ENCODE measurements at places on chromosomes 12 and 14.

- no peak for DNase-seq
Observed at GRCh38 chr12:79455286-79455685, 235.5 kb downstream of the PAWR start.

DNA sequence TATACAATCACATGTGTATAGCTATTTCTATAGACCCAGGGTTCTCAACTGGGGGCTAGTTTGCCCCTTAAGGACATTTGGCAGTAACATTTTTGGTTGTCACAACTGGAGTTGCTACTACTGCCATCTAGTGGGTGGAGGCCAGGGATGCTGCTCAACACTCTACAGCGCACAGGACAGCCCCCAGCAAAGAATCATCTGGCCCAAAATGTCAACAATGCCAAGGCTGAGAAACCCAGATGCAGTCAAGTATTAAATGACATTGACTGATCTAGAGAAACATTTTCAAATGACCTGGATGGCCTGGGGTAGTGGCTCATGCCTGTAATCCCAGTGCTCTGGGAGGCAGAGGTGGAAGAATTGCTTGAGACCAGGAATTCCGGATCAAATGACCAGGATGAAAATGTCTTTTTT lies 5.8 kb downstream of the WSB2 start:
- DNase-seq, result no peak

GRCh38 chr12:49058366-49059044 lies 2.1 kb downstream of the KMT2D start:
- no peak for DNase-seq

GRCh38 chr12:8662593-8662992 lies at the start of gene MFAP5:
TSS of gene MFAP5 (minus strand) at chr12:8662826. CDS start at chr12:8662104, 722 bp downstream.
- DNase-seq, result no peak

GRCh38 chr12:21638054-21638891 lies 19.4 kb downstream of the LDHB start:
- no peak for DNase-seq
